Fibroblast of villous mesenchyme (primary cell): ENCODE measurements at places on chromosomes 6 and 20. TPM values are rescaled to one million over a fixed set of nuclear protein-coding genes. Genes with fewer than 3 reads are reported as not detected.

DNA sequence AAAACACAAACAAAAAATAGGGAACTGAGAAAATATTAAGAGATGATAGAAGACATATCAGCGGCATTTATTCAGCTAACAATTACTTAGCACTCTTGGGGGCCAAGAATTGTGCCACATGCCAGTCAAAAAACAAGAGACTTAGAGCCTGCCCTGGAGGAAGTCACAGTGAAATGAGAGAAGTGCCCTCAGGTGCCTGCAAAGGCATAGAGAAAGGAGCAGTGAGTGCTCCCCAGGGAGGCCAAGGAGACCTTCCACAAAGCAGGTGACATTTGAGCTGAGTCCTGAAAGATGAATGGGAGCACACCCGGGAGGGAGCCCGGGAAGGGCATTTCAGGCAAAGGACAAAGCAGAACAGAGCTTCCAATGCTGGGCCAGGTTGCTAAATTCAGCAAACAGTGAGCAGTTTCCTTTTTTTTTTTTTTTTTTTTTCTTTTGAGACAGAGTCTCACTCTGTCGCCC, 184.7 kb upstream of the JARID2 start:
- DNase-seq, result no peak

DNA sequence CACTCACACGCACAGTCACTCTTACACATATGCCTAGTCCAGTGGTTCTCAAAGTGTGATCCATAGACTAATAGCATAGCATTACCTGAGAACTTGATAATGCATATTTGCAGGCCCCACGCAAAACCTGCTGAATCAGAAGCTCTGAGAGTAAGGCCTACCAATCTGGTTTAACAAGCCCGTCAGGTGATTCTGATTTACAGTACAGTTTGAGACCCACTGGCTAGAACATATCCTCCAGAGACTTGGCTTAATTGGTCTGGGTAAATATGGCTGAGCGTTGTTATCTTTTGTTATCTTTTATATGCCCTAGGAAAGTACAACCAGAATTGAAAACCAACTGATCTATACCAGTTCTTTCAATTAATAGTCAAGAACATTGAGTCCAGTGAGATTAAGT, 9.6 kb downstream of the TSPYL4 start:
- no peak for DNase-seq

- peak; percentile 23 for DNase-seq
Observed at GRCh38 chr6:137241481-137242038, 22.4 kb upstream of the IFNGR1 start.

DNA sequence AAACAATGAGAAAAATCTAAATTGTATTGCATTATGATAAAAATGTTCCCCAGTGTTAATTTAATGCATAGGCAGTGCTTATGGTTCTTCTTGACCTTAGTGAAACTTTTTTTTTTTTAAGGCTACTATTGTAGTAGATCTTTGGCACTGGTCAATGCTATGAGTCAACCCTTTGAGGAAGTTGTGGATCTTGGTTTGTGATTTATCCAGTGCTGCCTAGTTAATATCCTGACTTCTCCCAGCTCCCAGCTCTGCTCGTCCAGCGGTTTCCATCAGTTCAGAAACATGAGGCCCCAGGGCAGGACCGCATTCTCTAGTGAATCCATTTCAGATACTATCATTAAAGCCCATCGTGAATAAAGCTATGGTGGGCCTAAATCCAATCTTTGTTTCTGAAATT, 364.5 kb upstream of the JARID2 start:
- peak; percentile 38 for DNase-seq

- no peak for DNase-seq
Observed at GRCh38 chr6:135616655-135617054, 119.1 kb upstream of the AHI1 start.

- DNase-seq, result no peak
Observed at GRCh38 chr6:65746302-65746701, 39.3 kb upstream of the EYS start.

ANKRD66 gene
- not detected in 2 replicates for total RNA-seq

CARMIL1 gene
- 11.2 and 12.2 TPM in 2 replicates for total RNA-seq

MOXD1 gene
- total RNA-seq, result 15.1 and 25.4 TPM in 2 replicates

TMC2 gene
- not detected in 2 replicates for total RNA-seq

KIAA1755 gene
- total RNA-seq, result 0.64 and 1.3 TPM in 2 replicates

DNA sequence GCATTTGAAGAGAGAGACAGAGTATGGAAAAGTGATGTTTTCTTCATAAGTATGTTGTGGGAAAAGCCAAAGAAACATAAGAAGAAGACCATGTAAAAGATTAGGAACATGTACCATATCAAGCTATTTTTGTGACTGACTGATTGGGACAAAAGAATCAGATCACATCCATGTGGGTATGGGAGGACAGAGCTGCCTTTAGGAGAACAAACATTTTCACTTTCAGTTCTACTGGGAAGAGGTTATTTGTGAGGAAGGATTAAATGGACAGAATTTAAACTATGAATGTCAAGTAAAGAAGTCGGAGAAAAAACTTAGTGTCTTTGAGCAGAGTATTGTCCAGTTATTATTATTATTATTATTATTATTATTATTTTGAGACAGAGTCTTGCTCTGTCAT, 124.4 kb upstream of the HCRTR2 start:
- DNase-seq, result no peak

PBOV1 gene
- total RNA-seq, result not detected in 2 replicates

- no peak for DNase-seq
Observed at GRCh38 chr20:21705575-21706260, at the start of gene PAX1. PAX1 (plus strand) TSS chr20:21705664; CDS start chr20:21705713, 49 bp downstream.

PROCR gene
- 22.9 and 30.9 TPM in 2 replicates for total RNA-seq

GRCh38 chr20:11553603-11554002, 364.1 kb upstream of the BTBD3 start:
- DNase-seq, result no peak

DNA sequence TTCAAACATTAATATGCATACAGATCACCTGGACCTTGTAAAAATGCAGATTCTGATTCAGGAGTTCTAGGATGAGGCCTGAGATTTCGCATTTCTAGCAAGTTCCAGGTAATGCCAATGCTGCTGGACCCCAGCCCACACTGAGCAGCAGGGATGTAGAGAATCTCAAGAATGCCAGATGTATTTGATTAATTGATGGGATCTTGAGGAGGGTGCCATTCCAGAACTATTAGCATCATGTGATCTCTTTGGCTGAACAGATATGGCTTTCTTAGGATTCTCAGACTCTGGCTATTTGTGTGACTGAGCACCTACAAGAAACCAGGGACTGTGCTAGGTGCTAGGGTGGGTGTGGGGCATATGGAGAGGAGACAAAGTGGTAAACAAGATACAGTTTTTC, 16.5 kb upstream of the SNX3 start:
- DNase-seq, result no peak

DNA sequence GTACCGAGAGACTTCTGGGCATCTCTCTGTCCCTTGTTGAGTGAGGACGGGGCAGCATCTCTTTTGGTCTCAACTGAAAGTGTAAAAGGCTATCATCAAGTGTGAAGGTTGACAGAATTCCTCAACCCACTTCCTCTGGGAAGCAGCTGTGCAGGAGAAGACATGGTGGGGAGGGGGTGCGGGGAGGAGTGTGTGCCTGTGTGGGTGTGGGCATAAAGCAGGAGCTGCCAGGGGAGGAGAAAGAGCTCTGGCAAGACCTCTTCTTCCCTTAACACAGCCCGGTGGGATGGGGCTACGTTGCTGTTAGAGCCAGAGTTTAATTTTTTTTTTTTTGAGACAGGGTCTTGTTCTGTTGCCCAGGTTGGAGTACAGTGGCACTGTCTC, 31.8 kb downstream of the CPXM1 start:
- DNase-seq, result no peak

ZC2HC1B gene
- not detected in 2 replicates for total RNA-seq

DNA sequence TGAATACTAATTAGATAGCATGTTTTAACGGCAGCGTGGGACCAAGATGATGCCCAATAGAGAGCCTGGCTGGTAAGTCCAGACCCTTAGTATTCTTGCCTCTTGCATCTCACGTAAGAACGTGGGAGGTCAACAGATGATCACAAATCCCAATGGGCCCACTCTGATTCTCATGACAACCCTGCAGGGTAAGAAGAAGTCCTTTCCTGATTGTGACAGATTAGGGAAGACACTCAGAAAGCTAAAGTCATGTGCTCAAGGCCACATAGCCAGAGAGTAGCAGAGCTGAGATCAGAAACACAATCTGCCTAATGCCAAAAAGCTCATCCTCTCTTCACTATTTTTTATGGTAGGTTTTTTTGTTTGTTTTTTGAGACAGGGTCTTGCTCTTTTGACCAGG, 103.8 kb downstream of the RALGAPA2 start:
- no peak for DNase-seq

ZNF165 gene
- total RNA-seq, result 0.32 and 0.86 TPM in 2 replicates

DNA sequence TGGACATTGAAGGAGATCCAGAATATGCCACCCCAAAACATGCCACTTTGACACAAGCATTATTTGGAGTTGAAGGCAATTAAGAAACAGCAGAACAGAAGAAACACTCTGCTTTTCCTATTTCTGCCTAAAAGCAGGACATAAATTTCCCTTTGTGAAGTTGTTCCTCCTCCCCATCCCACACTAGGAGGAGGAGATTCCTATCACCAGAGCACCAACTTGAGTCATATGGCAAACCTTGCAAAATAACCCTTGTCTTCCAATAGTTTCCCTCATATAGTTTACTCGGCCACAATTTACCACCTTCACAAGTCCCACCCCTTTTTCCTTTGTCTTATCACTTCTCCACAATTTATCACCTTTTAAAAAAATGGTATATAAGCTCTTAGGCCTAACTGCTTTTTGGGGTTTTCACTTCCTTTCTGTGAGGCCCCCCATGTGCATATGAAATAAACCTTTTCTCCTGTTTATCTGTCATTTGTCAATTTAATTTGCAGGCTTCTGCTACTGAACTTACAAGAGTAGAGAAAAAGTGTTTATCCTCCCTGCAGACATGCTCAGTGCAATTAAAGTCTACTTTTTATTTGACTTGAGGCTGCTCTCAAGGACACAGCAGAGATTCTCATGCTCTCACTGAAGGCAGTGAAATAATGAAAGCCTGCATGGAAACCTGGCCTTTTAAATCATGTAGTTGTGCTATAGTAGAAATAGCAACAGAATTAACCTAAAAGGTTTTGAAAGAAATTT, 2.8 kb upstream of the RAB23 start:
- DNase-seq, result peak; percentile 89

RIPOR2 gene
- 5.2 and 15.8 TPM in 2 replicates for total RNA-seq

DNA sequence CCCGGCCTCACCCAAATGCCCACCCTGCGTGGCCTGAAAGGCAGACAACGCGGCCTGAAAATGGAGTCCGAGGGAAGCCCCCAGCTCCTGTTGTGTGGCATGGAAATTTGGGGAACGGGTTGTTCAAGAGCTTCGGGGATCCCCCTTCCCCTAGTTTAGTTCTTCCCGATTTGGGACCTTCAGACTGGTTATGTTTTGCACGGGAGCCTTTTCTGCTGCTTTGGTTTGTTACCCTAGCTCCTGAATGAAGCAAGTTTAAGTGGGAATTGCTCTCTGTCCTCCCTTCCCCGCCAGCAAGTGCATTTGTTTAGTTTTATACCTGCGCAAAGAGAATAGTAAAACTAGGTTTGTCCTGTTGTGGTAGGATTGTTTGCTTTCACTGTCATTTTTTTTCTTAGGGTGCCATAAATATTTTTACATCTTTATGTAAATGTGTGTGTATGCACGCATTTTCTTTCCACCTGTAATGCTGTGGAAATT, 604 bp downstream of the SH3BGRL2 start:
- no peak for DNase-seq

PRR18 gene
- total RNA-seq, result under 0.01 TPM in 1 of 2 replicates, not detected in the other

GRCh38 chr6:52500238-52501129, 76.4 kb downstream of the TRAM2 start:
- no peak for DNase-seq

- no peak for DNase-seq
Observed at GRCh38 chr6:47300417-47300816, 9.3 kb downstream of the TNFRSF21 start.

- DNase-seq, result peak; percentile 85
Observed at GRCh38 chr20:50305636-50306477, 115.2 kb downstream of the CEBPB start.

- DNase-seq, result no peak
Observed at GRCh38 chr6:167090171-167090570, 32.7 kb upstream of the CCR6 start.

DNA sequence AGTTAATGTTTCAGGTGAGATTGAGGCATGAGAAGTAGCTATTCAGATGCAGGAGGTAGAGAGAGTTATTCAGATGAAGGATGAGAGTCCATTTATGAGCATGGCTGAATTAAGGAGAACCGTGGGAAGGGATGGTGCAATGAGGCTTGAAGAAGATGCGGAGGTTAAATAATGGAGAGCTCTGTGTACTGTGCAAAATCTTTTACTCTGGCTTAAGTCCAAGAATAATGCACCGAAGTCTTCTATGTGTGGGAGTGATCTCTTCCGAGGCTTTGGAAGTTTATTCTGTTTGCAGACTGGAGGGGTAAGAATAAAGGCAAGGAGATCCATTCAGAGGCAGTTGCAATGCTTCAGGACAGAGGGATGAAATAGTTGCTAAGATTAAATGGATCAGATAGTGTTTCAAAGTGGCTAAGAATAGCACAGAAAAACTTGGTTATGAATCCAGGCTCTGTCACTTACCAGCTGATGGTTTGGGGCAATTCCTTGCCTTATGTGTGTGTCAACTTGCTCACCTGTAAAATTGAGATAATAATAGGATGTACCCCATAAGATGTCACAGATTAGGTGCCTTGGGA, 467.1 kb downstream of the HDGFL1 start:
- DNase-seq, result no peak

CST4 gene
- total RNA-seq, result 0.32 TPM in 1 of 2 replicates, not detected in the other

GRCh38 chr20:62772103-62772611, 24.1 kb upstream of the MRGBP start:
- no peak for DNase-seq

- no peak for DNase-seq
Observed at GRCh38 chr6:35242906-35243305, 16.6 kb upstream of the ZNF76 start.

DNA sequence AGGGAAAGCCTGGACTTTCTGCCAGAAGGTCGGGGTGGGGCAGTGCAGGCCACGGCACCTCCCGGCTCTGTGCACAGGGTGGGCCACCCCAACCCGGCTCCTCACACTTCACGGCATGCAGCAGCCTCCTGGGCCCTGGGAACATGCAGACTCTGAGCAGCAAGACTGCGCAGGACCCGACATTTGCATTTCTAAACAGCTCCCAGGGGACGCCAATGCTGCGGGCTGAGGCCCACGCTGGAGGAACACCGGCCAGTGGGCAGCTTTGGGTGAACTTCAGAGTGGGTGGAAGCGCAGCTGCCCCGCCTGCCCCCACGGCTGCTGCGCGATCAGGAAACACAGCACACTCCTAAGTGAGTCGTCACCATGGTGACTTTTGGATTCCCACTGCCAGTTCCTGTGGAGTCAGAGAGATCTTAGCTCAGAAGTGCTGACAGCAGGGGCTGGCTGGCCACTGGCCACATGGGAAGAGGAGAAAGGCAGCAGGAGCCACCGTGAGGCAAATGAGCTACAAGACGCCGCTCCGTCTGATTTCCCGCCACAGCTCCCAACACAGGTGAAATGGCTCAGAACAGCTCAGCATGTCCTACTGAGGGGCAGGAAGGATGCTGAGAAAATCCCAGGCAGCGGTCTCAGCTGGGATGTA, 52.1 kb downstream of the RNASET2 start:
- no peak for DNase-seq

- peak; percentile 30 for DNase-seq
Observed at GRCh38 chr6:136192902-136193301, 57.2 kb downstream of the MTFR2 start.

GRCh38 chr6:137754866-137755265, 112.2 kb upstream of the TNFAIP3 start:
- no peak for DNase-seq

- DNase-seq, result no peak
Observed at GRCh38 chr6:100266494-100267401, 198.0 kb downstream of the SIM1 start.
